AG09319 (cell line): ENCODE measurements at places on chromosomes 2 and 18.

DNA sequence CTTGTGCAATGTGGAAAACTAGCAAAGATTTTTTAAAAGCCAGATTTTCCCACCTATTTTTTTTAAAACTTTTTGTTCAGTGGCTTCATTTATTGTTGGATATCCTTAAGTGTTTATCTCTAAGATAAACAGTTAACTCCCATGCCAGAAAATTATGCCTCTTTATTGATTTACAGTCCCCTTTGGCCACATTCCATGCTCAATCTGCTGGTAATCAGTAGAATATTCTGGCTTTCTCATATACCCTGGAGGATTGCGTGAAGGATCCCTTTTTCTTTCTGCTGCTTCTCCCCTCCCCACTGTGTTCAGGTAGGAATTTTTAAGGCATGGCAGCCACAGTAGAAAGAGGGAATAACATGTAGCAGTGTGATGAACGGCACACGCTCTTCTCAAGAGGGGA lies 2.6 kb downstream of the GRHL1 start:
- no peak for DNase-seq

- DNase-seq, result peak; percentile 18
Measured at GRCh38 chr2:1886405-1886992, 142.2 kb upstream of the PXDN start.

- DNase-seq, result no peak
Measured at GRCh38 chr2:181780657-181781056, 100.3 kb upstream of the NEUROD1 start.

DNA sequence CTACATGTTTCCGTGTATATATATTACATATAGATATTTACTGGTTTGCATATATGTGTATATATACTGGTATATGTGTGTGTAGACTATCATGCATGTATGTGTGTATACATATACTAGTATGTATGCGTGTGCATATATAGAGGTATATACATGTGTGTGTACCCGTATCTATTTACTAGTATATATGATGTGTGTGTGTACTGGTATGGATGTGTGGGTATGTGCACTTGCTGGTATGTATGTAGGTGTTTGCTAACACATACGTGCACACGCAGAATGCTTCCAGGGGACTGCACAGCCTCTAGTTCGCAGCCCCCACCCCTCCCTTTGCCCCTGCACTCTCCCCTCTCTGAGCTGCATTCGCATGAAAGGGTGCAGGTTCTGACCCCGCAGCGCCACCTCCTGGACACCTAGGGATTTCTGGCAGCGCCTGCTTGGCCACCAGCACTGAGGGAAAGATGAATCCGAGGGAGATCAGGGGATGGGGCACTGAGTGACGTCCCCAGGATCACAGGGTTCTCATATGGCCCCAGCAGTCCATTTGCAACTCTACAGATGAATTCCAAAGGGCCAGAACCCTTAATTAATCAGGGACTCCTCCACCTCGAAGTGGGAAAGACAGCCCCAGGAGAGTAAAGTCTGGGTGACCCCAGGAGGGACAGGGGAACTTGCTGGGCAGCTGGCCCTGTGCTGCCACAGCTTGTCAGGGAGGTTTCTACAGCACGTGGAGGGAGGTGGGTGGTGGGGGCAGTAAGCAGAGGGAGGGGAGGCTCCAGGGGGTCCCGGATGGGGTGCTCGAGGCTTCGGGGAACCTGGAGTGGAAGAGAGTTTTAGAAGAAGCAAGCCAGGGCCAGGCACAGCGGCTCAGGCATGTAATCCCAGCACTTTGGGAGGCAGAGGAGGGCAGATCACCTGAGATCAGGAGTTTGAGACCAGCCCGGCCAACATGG lies 66.8 kb upstream of the ASAP2 start:
- DNase-seq, result no peak

DNA sequence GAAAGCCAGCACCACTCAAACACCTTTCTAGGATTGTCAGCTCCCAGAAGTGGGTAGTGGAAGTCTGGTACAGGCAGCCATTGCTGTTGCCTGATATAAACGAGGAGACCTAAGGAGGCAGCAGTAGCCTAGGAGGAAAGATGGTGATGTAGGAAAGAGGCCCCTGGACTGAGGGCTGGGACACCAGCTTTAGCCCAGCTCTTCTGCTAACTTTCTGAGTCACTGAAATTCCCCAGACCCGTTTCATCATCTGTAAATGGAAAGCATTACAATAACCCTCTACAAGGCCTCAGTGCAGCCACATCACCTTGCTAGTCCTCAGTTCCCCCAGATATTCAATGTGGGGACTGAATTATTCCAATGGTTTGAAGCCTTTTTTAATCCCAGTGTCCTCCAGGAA lies 336.5 kb downstream of the TNS1 start:
- DNase-seq, result no peak

DNA sequence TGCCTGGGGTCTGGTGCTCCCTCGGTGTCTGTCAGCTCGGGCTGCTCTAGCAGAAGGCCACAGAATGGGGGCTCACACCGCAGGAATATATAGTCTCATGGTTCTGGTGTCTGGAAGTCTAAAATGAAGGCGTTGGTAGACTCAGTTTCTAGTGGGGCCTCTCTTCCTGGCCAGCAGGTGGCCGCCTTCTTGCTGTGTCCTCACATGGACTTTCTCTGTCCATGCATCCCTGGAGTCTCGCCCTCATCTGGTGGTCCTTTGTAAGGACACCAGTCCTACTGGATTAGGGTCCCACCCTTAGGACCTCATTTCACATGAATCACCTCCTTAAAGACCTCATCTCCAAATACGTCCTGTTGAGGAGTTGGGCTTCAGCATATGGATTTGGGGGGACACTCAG lies 65.7 kb downstream of the RRM2 start:
- DNase-seq, result no peak

DNA sequence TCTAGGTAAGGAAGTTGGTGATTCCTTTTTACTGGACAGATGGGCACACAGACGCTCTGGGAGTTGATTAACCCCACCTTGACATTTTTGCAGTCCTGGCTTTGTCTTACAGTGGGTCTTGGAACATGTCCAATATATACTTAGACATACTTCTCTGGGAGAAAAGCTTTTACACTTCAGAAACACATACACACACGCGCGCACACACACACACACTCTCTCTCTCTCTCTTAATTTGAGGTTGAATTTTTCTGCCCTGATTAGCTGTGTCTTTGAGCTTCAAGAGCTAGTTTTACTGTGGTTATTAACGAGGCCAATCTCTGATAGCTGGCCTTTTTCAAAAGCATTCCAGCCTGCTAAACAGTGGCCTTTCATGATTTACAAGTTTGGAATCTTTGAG lies 215.0 kb downstream of the MYCN start:
- DNase-seq, result no peak

DNA sequence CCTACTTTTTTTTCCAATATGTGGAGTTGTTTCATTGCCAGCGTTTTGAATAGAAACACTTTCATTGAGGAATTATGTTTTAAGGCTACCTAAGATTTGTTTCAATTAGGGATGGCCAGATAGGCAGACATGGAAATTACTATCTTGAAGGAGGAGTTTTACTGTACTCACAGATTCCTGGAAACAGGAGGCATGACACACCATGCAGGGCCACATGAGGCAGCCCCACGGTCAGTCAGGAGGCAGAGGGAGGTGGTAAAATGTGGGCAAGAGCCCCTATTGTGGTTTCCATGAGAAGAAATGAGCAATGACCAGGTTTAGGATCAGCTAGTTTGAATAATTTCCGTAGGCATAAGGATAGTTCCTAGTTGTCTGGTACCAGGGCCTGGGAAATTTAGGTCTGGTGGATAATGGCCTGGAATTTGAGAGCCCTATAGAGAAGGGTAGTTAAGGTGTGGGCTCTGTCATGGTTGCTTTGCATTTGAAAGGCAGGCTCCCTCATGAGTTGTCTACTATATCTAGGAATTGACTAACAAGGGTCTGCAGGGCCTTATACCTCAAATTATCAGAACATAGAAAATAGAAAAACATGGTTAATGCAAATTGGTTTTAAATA lies 360.0 kb upstream of the KCNJ3 start:
- DNase-seq, result no peak

- DNase-seq, result no peak
Measured at GRCh38 chr2:215557701-215558100, 121.8 kb upstream of the FN1 start.

GRCh38 chr2:43201497-43201896 lies 24.9 kb downstream of the ZFP36L2 start:
- no peak for DNase-seq

DNA sequence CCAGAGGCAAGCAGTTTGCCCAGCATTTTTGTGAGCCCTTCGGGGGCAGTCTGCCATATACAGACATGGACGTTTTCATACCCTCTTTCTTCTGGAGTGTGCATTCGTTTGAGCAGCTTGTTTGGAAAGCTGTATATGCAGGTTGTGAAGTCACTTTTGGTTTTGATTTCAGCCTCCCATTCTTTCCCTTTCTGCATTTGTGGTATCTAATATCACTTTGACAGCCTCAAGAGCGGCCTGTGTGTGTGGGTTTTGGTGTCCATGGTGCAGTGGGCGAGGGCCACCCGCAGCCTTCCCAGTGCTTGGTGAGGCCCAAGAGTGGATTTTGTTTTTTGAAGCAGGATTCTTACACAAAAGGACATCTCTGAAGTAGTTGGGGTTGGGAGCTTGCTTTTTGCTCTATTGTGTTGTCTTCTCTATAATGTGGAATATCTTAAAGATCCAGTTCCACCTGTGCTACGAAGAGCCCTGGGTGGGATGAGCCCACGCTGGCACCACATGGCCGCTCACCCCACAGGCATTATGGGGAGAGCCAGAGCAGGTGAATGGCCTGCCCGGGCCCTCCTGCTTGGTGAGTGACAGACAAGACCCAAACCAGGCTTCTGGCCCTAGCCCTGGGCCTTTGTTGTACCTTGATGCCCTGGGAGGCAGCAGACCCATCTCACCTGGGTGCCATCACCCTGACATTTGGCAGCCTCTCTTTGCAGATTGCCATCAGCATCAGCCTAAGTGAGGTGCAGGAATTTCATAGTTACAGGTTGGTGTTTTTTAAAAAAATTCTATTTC lies 29.5 kb downstream of the INPP4A start:
- no peak for DNase-seq

DNA sequence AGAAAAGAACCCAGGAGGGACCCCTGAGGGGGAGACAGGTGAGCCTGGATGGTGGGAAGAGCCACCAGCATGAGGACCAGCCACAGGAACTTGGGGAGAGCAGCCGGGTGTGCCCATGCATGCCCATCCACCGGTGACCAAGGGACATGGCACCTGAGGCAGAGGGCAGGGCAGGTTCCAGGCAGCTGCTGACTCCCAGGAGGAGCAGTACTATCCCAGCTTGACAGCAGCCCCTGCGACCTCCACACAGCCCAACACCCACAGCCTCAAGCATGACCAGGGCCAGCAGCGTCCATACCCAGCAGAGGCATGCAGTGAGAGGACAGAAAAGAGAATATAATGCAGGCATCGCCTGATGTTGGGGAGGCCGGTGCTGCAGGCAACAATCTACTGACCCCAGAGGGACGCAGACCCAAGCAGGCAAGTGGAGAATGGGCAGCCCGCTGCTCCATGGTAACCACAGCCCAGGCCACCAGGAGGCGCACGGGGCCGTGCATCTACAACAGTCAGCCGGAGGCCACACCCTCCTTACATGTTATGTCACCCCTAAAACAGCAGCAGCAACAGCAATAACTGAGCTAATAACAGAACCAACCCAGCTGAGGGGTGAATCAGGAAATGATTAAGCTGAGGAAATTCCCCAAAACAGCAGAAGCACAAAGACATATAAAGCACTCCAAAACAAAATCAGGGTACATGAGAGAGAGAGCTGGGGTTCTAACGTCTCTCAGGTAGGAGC lies 44.1 kb downstream of the ANKMY1 start:
- peak; percentile 55 for DNase-seq

- DNase-seq, result no peak
Measured at GRCh38 chr2:237253046-237253702, 160.8 kb downstream of the COL6A3 start.

DNA sequence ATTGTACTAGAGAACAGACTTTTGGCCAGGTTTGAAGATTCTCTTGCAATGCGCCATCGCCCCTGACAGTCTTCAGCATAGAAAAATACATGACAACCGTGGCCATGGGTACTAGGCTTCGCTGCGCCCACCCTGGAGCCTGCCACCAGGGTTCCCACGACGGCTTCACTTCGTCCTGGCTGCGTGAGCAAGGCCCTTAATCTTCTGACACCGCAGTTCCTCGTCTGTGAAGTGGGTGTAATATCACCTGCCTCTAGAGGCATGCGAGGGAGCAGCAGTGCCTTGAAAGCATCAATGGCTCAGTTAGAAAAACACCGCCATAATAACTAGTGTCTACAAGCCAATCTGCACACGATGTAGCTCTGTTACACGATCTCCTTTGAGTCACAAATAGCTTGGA lies 175.2 kb upstream of the HS6ST1 start:
- DNase-seq, result no peak

DNA sequence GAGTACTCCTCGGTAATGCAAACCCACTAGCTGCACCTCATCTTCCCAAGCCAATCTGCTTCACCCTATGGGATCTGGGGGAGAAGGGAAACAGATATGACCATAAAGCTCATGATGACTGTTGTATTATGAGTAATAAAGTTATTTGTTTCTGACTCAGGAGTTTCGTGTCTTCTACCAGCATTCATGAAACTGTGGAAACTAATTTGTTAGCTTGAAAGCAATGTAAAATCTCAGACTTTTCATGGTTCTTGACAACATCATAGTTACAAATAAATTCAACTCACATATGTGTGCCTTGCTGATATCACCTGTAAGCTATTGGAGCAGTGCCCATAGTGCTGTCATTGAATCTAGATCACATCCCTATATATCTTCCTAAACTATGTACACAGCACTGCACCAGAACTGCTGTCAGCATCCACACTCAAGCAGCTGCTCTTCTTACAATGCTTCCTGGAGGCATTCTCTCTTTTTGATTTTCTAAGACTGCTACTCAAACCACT lies 135.6 kb upstream of the KYNU start:
- no peak for DNase-seq

DNA sequence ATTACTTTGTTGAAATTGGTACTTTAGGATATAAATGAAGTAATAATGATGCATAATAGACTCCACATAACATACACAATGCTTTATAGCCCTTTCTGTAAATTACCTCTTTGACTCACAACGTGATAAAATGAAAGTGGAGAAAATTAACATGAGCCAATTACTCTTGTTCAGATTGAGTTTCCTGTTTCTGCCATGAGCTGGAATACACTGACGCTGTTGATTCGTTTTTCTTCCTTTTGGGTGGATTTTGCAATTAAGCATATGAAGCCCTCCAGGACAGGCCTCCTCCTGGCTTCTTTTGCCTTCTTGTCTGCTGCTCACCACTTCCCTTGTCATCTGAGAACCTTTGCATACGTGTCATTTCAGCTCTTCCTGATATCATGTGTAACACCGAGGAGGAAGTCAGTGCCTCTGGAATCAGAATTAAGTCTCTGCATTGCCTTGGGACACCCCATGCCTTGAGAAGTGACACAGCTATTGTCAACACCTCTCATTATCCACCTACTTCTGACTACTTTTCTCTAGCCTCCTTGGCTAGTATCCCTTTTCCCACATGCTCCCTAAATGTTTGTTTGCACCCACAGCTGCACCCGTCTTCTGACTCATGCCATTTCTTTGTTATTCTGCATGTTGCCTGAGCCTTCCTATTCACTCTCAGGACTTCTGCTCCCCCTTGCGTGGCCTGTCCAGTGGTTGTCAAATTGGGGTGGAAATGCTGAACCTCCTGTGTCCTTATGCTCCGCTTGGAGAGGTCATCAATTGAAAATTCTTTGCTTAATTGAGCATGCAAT lies 134.1 kb downstream of the FMNL2 start:
- no peak for DNase-seq
